Activated naive CD4-positive, alpha-beta T cell treated with Interleukin-2 at 50 U/mL for 16 hours (primary cell): ENCODE measurements at places on chromosomes 11 and 22.

- DNase-seq = no peak
These were observed 238.5 kb downstream of the METTL15 start for GRCh38 chr11:28346721-28347120.

- DNase-seq = no peak
These were observed 72.8 kb upstream of the DDI1 start for GRCh38 chr11:103963648-103964047.

DNA sequence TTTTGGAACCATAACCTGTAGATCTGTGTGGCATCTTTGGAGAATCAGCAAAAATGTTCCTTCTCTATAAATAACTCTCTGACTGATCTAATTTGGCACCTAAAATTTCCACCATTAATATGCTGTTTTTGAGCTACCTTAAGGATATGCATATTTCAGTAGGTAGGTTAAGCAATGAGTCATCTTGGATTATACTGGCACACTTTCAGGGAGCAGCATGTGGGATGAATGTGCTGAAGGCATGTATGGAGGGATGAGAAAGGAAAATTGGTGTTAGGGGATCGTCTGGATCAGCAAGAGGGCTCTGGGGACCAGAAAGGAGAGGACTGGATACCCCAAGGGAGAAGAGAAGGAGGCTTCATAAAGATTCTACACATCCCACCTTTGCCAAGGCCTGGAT lies 44.6 kb upstream of the ELF5 start:
- no peak for DNase-seq

GRCh38 chr11:40987776-40988435 lies 471.5 kb downstream of the LRRC4C start:
- DNase-seq = no peak

GRCh38 chr11:124865181-124865901 lies at the start of gene ROBO3:
TSS of gene ROBO3 (plus strand) at chr11:124865432. CDS start at chr11:124865578, 146 bp downstream.
- DNase-seq = no peak

DNA sequence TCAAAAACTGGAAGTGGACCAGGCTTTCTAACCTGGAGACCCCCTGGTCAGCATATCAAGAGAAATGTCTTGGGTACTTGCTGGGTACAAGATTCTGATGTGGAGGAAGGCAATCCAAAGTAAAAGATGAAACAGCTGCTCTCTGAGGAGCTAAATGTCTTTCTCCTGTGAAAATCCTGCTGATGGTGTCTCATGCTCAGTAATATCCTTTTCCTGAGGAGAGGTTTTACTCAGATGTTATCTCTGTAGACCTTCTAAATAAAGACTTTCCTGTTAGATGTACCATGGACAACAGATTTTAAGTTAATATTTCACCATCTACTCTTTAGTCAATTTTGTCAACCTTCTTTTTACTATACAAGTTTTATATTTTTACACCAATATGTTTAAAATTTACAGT lies 62.9 kb downstream of the FAM83F start:
- no peak for DNase-seq

DNA sequence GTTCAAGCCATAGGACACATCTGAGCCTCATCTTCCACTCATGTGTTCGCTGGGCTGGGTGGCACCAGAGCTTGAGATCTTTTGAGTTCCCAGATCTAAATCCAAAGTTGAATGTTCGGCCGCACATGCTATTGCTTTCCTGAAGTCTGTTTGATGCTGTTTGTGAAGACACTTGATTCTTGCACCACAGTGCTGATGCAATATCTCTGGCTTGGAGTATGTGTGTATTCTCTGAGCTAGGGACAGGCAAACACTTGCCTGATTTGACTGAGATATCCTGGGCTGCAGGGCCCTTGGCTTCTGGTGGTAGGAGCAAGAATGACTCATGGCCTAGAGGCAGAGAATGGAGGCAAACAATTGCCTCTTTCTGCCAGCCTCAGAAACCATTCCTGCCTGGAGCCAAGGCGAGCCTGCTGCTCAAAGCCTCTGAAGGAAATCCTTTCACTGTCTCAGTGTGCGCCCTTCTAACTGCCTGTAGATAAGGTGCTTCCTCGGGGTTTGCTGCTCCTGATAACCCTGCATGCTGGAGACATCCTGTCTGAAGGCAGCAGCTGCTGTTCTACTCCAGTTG lies 73.0 kb downstream of the CYB5R2 start:
- no peak for DNase-seq

DNA sequence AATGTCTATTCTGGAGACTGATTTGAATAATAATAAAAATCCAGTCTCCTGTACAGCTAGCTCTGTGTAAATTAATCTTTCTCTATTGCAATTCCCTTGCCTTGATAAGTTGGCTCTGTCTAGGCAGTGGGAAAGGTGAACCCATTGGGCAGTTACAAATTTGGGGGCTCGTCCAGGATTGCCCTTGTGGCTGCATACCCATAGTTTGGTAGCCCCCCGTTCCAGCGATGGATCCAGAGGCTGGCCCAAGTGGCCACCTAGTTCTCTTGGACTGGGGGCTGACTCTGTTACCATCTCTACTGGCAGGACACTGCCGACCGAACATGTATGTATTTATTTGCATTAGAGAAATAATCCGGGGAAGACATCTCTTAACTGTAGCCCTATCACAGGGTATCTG lies 326.2 kb upstream of the PDGFD start:
- DNase-seq = no peak

DNA sequence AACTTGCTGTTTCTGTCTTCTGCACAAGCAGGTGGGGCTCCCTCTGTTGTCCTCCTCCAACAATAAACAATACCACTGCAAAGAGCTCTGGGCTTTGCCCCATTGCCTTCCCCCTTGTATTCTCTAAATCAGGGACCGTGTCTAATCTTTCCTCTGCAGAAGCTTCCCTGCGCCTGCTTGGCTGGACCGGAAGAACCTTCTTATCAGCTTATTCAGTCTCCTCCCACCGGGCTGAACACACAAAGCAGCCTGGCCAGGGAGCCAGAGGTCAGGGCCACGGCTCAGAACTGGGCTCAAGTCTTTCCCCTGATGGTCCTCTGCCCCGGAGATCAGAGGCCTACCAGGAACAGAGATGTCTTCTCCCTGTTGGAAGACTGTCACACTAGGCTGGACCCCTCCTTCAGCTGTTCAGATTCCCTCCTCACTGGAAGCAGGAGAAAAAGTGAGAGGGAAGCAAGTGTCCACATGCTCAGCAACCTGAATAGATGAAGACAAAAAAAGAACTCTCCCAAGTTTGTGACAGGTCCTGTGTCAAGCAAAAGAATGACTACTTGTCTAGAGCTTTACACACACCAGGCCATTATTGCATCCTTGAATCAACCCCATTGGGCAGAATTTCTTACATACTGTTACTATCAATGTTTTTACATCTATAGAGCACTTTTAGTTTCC lies 63.7 kb downstream of the RAB30 start:
- no peak for DNase-seq

DNA sequence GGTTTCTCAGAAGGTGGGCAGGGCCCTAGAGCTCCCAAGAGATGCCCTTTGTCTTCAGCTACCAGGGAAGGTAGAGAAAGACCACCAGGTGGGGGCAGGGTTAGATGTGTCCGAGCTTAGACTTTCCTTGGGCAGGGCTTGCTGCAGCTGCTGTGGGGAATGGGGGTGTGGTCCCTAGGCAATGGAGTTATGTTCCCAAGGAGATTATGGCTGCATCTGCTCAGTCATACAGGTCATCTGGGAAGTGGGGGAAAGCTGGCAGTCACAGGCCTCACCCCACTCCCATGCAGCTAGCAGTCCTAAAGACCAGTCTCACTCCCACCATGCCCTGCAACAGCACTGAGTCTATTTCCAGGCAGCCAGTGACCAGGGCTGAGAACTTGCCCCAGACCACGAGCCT lies 29.5 kb downstream of the MMP27 start:
- DNase-seq = no peak

- DNase-seq = no peak
These were observed 215 bp downstream of the ZNRF3 start for GRCh38 chr22:28883657-28883916.

- no peak for DNase-seq
These were observed 418.8 kb downstream of the TMEM135 start for GRCh38 chr11:87456499-87456898.

DNA sequence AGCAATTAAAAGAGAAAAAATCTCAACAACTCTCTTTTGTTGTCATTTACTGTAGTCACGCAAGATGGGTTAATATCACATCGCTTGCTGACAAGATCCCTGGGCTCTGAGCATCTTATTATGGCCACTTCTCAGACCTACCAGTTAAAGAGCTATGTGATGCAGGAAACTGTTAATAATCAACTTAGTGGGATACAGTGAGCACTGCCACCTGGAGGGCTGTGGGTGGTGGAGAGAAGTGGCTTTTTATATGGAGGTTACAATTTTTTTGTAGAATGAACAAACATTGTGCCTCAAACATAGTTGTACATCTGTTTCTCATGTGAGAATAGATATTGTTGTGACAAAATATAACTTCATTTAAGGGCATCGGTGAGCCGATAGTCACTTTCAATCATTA lies 181.0 kb downstream of the TENM4 start:
- no peak for DNase-seq

- peak; percentile 21 for DNase-seq
These were observed 41.2 kb downstream of the IGLL5 start for GRCh38 chr22:22928666-22929380.

- no peak for DNase-seq
These were observed 247.6 kb downstream of the BRD1 start for GRCh38 chr22:49580024-49580423.

GRCh38 chr22:19706661-19707151 lies 7.6 kb upstream of the SEPTIN5 start:
- DNase-seq = no peak

DNA sequence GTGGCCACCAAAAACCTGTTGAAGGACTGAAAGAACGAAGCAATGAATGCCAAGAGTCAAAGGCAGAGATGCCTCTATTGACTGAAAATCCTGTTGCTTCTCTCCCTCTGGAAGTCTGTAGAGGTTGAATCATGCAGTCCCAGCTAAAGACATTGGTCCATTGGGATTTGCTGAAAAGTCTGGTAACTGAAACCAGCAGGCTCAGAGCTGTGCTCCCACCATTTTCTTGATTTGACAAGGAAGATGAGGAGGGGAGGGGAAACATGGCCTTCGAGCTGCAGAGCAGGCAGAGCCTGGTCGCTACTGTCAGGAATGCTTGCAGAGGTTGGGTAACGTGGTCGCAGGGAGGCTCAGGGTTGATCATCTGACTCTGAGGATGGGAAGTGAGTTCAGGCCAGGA lies 72.8 kb upstream of the CSNK2A3 start:
- no peak for DNase-seq
